Aorta (tissue), 5 donors: ENCODE measurements at places on chromosomes 6 and 20. TPM values are rescaled to one million over a fixed set of nuclear protein-coding genes. Genes with fewer than 3 reads are reported as not detected.

DNA sequence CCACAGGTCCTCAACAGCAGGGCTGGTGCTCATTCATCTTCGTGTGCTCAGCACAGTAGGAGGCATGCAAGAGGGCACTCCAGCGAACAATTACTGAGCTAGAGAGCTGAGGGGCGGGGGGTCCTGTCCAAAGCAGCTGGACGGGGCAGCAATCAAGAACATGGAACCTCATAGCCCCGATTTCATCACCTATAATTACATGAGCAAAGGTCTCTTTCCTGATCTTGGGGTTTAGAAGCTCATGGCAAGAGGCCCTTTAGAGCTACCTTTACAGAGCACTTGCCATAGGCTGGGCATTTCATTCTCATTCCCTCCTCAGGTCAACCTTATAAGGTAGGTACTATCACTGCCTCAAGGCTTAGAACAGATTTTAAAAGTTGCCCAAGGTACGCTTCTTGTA lies 10.4 kb downstream of the MOCS1 start:
- H3K27ac ChIP-seq = no peak overlapping the region
- no peaks in the 10 kb centered on the region for H3K27me3 ChIP-seq
- no peak for DNase-seq
- no peaks in the 10 kb centered on the region for H3K36me3 ChIP-seq

- H3K4me1 ChIP-seq = no peaks in the 10 kb centered on the region
- no peak overlapping the region for H3K4me3 ChIP-seq
- no peaks in the 10 kb centered on the region for H3K27me3 ChIP-seq
- H3K36me3 ChIP-seq = no peaks in the 10 kb centered on the region
- no peak for DNase-seq
These were observed 474.1 kb downstream of the CD109 start for GRCh38 chr6:74170118-74170517.

ARMC12 gene
- total RNA-seq = 0.52 TPM

PGC gene
- 0.65 TPM for total RNA-seq

OSBPL2 gene
- total RNA-seq = 71.3 TPM
